ENCODE measurements at places on chromosomes 2 and 18. TPM values are rescaled to one million over a fixed set of nuclear protein-coding genes. Genes with fewer than 3 reads are reported as not detected.

ELOA2 gene
- total RNA-seq, result not detected

DNA sequence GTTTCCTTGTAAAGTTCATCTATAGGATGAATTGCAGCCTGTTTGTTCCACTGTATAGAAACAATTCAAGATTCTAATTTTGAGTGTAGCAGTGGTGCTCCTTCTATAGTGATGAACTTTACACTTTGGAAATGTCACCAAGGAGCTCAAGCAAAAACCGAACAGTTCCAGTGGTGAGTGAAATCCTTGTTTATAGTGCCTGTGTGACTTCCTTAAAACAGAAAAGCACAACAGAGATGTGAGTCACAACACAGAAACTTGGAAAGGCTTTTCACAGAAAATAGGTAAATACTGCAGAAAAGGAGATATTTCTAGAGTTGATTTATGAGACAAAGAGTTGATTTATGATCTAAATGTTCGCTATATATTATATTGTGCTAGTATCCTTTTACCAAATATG is 482.0 kb downstream of the PTPRM start:
- DNase-seq, result no peak
- no peaks in the 10 kb centered on the region for H3K36me3 ChIP-seq
- H3K4me1 ChIP-seq, result peaks cover 22% of the 10 kb centered on the region
- H3K27ac ChIP-seq, result no peak overlapping the region

DNA sequence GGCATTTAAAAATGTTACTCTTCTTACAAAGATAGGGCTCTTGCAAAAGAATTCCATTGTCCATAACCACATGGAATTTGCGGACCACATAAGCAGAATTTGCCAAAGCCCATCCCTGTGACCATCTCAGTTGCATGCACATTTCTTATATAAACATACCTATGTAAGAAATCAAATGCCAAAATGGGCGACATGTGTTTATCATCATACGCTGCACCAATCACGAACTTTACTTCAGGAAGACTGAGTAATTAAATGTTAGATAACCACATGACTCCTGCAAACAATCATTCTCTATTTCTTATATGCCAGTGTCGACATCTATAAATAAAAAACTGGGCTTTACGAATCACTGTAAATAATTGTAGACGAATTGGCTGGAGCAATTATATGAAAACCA is 186.1 kb upstream of the RBMS1 start:
- no peak overlapping the region for H3K4me3 ChIP-seq
- H3K4me1 ChIP-seq, result no peaks in the 10 kb centered on the region
- H3K27ac ChIP-seq, result no peak overlapping the region
- no peaks in the 10 kb centered on the region for H3K27me3 ChIP-seq

GRCh38 chr2:240935103-240935876 is 29.2 kb downstream of the CROCC2 start:
- H3K4me3 ChIP-seq, result no peak overlapping the region
- H3K4me1 ChIP-seq, result no peaks in the 10 kb centered on the region
- H3K27me3 ChIP-seq, result no peaks in the 10 kb centered on the region
- H3K27ac ChIP-seq, result no peak overlapping the region
- no peak for DNase-seq

DNA sequence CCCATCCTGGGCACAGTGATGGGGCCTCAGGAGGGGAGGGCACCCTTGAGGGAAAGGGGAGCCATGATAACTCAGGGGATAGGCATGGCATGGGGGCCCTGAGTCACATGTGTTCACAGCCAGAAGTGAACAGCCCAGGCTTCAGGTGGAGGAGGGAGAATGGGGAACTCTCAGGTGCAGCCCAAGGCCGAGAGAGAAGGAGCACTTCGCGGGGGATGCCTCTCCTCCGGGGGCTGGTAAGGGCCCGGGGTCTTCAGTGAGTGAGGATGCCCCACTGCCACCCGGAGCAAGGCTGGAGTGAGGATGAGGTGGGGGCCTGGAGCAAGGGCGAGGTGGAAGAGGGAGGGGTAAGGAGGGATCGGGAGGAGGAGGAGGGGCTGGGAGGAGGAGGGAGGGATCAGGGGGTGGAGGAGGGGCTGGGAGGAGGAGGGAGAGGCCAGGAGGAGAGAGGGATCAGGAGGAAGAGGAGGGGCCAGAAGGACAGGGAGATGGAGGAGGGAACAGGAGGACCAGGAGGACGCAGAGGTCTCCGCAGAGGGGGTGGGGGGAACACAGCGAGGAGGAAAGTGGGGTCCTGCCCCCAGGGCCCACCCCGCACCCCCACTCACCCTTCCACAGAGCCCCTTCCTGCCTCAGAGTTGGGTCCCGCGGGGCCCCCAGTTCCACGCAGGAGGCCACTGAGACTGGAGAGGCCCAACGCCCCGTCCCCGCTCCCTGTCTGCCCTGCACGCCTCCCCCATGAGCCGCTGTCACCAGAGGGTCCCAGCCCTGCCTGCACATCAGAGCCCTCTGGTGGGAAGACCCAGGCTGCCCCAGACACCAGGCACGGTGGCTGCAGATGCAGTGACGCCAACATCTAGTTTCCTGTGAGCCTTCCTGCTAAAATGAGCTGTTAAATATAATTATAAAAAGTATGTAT is 42.8 kb downstream of the RAMP1 start:
- DNase-seq, result peak; percentile 33
- no peaks in the 10 kb centered on the region for H3K27me3 ChIP-seq
- H3K27ac ChIP-seq, result no peak overlapping the region
- no peaks in the 10 kb centered on the region for H3K4me1 ChIP-seq
- H3K36me3 ChIP-seq, result no peaks in the 10 kb centered on the region
- H3K4me3 ChIP-seq, result no peak overlapping the region

GRCh38 chr2:79780781-79781180 is 267.9 kb downstream of the CTNNA2 start:
- no peak overlapping the region for H3K4me3 ChIP-seq
- peaks cover 25% of the 10 kb centered on the region for H3K4me1 ChIP-seq
- DNase-seq, result no peak
- H3K36me3 ChIP-seq, result no peaks in the 10 kb centered on the region

GRCh38 chr2:28855193-28855592 is 14.9 kb downstream of the TRMT61B start:
- no peak overlapping the region for H3K4me3 ChIP-seq
- H3K27me3 ChIP-seq, result no peaks in the 10 kb centered on the region
- no peak overlapping the region for H3K27ac ChIP-seq
- H3K36me3 ChIP-seq, result peaks cover 12% of the 10 kb centered on the region
- H3K4me1 ChIP-seq, result no peaks in the 10 kb centered on the region

- no peaks in the 10 kb centered on the region for H3K36me3 ChIP-seq
- H3K4me1 ChIP-seq, result peaks cover 19% of the 10 kb centered on the region
- H3K27me3 ChIP-seq, result no peaks in the 10 kb centered on the region
- DNase-seq, result no peak
These were observed 41.9 kb downstream of the LPIN2 start for GRCh38 chr18:2970772-2971659.

C2orf68 gene
- 26.8 TPM for total RNA-seq

DNA sequence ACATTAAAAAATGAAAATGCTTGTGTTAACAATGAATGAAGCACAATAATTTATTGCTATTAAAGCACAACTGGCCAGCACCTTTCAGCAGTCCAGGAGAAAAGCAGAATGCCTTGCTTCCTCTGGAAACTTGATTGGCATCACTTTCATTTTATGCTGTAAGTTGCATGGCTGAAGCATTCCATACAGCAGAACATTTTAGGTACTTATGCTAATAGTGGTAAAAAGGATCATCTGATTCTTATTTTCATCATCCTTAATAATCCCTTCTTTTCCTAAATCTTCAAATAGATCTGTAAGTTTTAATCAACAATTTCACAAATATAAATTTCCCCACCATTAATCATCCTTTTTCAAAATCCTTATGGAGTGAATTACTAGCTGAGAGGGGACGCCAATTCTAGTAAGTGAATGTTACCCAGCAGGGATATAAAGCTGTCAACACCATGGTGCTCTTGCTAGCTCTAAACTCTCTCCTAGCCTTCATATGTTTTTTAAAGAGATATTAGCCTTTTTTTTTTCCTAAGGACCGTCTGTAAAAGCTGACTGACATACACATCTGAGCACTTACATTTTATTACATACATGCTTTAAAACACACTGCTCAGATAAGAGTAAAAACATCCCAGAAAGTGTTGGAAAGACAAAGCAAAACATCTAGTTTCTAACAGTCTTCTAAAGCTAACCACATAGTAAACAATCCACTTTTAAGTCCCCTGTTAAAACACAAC is 5.3 kb downstream of the SATB2 start:
- peaks cover 38% of the 10 kb centered on the region for H3K27me3 ChIP-seq
- no peak overlapping the region for H3K27ac ChIP-seq

HOXD8 gene
- not detected for total RNA-seq

MATN3 gene
- total RNA-seq, result 6.4 TPM

- no peaks in the 10 kb centered on the region for H3K27me3 ChIP-seq
- no peak for DNase-seq
- no peaks in the 10 kb centered on the region for H3K4me1 ChIP-seq
- peak overlapping the region; percentile 47 for H3K27ac ChIP-seq
- H3K4me3 ChIP-seq, result no peak overlapping the region
These were observed 11.3 kb downstream of the CNNM4 start for GRCh38 chr2:96771796-96772618.

DNA sequence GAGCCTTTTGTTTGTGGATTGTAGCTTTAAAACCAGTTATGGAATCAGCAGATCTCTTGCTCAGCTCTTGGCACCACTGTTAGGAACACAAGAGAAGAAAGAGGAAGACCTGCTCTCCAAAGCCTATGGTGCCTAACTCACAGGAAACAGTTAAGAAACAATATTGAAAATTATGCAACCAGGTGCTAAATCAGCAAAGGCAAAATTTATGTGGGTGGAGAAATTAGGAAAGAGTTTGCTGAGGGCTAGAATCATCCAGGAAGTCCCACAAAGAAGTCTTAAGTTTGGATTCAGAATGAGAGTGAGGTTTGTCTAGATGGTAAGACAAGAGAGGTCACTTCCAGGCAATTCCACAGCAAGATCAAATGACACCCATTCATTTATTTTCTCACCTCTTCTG is 49.4 kb downstream of the AOX1 start:
- no peak for DNase-seq
- no peak overlapping the region for H3K27ac ChIP-seq
- H3K4me3 ChIP-seq, result no peak overlapping the region
- H3K27me3 ChIP-seq, result no peaks in the 10 kb centered on the region

DNA sequence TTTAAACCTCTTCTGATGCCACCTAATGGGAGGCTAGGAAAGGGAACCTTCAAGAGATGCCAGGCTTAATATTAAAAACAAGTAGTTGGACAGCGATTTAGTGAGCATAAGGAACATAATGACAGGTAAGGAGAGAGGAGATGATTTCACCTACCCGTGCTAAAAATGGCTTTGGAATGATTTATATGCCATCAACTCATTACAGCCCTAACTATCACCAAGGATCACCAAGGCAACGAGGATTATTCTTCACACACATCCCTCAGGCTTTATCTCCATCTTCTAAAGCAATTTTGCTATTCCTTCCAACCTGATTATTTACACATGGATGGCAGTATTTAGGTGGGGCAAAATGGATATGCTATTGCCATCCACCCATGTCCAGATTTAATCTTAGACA is 237.8 kb downstream of the DCC start:
- no peaks in the 10 kb centered on the region for H3K27me3 ChIP-seq
- H3K4me3 ChIP-seq, result no peak overlapping the region
- DNase-seq, result no peak
- H3K27ac ChIP-seq, result no peak overlapping the region
- H3K36me3 ChIP-seq, result no peaks in the 10 kb centered on the region

- no peak for DNase-seq
- no peak overlapping the region for H3K4me3 ChIP-seq
- peaks cover 5% of the 10 kb centered on the region for H3K36me3 ChIP-seq
- no peak overlapping the region for H3K27ac ChIP-seq
- no peaks in the 10 kb centered on the region for H3K27me3 ChIP-seq
These were observed 1346.2 kb downstream of the SUCLG1 start for GRCh38 chr2:83112858-83113257.

RGPD8 gene
- total RNA-seq, result 4.9 TPM

MTLN gene
- 34.1 TPM for total RNA-seq

GRCh38 chr2:16630463-16630862 is 35.2 kb downstream of the CYRIA start:
- no peaks in the 10 kb centered on the region for H3K27me3 ChIP-seq
- peaks cover 14% of the 10 kb centered on the region for H3K4me1 ChIP-seq
- no peak for DNase-seq
- no peak overlapping the region for H3K27ac ChIP-seq
- no peaks in the 10 kb centered on the region for H3K36me3 ChIP-seq
- H3K4me3 ChIP-seq, result no peak overlapping the region

DNA sequence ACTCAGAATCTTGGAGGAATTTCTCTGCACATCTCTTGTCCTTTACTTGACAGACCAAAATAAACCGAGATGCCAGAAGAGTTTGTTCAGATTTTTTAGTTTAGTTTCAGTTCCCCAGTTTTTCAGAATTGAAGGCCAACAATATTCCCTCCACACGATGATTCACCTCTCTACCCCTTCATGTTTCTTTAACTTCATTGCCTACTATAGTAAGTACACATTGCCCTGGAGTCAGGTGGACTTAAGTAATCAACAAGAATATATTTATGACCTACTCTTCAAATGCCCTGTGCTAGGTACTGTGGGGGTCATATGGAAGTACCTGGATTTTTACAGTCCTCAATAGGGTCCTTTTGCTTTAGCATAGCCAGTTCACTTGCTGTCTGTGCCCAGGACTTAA is 79.6 kb upstream of the CTLA4 start:
- H3K36me3 ChIP-seq, result no peaks in the 10 kb centered on the region
- H3K4me1 ChIP-seq, result 0 out of 2 replicates have a peak, but pooled peaks cover 6% of the 10 kb centered on the region
- no peak overlapping the region for H3K4me3 ChIP-seq
- no peak for DNase-seq
- no peak overlapping the region for H3K27ac ChIP-seq

All from GM23338 (cell line).